ENCODE measurements at places on chromosomes 7 and 10. TPM values are rescaled to one million over a fixed set of nuclear protein-coding genes. Genes with fewer than 3 reads are reported as not detected.

DNA sequence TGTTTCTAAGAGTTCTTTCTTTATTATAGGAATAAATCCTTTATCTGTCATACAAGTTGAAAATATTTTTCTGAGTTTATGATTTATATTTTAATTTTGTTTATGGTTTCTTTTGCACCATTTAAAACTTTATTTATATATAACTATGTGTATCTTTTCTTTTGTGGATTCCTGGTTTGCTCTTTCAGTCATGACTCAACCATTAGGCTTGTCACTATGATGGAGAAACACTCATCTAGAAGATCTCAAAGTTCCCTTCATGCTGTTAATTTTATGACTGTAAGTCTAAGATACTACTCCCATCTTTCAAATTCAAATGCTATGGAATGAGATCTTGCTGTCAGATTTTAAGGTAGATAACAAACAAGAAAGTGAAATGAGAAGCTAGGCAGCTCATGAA lies 199.5 kb downstream of the INHBA start:
- no peak for DNase-seq

The NFE2L3 gene
- total RNA-seq = 80.3 TPM

DNA sequence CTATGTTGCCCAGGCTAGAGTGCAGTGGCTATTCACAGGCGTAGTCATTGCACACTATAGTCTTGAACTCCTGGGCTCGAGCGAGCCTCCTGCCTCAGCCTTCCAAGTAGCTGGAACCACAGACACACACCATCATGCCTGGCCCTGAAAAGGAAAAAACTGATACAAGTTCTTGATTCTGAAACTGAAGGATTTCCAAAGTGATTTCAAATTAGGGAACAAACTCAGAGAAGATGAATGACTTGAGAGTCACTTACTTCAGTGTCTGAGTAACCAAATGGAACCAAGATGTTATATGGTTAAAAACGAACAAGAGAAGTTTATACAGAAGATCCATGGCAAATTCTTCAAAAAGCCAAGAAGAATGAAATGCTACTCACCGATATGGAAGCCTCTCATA lies 14.4 kb downstream of the CWF19L1 start:
- DNase-seq = no peak

DNA sequence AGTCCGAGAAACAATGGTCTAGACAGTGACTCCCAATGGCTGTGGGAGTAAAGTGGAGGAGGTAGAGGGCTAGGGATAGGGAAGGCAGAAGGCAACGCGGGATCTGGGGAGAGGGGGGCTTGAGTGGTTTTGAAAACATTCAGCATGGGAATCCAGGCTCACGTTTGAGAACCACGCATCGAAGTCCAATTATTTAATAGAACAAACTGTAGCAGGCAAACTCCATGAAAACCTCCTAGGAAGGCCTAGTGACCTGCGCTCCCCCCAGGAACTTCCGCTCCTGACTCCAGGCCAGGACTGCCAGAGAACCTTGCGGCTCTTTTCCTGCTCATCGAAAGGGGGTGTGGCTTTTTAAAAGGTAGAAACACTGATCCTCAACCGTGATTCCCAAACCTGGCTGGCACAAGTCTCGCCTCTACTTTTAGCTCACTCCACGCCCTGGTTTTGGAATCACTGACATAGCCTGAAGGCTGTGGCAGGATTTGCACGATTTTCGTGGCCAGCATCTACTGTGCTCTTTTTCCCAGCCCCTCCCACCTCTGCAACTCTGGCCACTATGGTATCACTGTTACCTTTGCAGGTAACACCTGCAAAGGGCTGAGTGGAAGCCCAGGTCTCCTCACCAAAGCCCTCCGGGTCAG lies 43.4 kb downstream of the MYOF start:
- DNase-seq = no peak

DNA sequence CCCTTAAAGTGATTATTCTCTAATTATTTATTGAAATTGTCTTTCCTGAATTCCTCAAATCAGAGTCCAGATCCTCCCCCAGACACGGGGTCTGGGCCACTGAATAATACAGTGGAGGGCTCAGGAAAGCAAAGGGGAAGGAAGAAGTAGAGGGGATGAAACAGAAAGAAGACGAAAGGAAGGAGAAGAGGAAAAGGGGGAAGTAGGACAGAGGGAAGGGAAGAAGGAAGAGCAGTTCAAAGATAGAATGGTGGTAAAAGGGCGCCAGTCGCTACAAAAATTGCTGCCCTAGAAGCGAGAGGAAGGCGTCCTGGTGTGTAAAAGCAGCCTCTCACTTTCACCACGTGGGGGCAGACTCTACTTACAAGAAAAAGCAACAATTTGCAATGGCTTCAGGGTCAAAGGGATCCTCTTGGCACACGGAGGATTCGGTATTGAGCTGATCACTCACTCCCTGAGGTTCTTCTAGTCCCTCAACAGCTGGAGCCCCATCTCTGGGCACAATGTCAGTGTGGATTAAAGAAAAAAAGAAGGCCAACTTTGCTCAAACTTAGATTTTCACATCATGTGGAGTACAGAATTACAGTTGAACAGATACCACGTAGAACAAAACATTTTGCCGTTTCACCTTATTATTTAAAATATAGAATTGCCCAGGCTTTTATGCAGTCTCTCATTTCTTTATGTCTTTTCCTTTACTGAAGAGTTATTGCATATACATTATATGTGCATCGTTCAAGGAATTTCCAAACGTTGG lies 31.4 kb upstream of the NPVF start:
- no peak for DNase-seq

DNA sequence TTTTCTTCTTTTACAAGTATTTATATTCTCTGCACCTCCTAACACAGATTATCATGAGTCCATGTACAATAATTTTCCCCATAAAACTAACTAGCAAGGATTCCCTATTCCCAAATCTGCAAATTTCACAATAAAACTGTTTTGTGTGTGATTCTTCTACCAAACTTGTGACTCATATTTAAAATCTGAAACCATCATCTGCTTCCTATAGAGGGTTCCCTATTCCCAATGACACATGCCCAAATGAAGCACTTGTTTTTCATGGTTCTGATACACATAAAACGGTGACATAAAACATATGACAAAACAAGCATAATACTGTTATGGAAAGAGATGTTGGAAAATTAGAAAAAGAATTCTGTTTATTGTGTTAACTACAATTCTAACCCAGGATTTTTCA lies 657.6 kb downstream of the PARD3 start:
- DNase-seq = no peak

- DNase-seq = no peak
These were observed 18.3 kb downstream of the ARMC3 start for GRCh38 chr10:22945934-22946673.

- no peak for DNase-seq
These were observed 12.8 kb downstream of the MEIG1 start for GRCh38 chr10:14971867-14972448.

DNA sequence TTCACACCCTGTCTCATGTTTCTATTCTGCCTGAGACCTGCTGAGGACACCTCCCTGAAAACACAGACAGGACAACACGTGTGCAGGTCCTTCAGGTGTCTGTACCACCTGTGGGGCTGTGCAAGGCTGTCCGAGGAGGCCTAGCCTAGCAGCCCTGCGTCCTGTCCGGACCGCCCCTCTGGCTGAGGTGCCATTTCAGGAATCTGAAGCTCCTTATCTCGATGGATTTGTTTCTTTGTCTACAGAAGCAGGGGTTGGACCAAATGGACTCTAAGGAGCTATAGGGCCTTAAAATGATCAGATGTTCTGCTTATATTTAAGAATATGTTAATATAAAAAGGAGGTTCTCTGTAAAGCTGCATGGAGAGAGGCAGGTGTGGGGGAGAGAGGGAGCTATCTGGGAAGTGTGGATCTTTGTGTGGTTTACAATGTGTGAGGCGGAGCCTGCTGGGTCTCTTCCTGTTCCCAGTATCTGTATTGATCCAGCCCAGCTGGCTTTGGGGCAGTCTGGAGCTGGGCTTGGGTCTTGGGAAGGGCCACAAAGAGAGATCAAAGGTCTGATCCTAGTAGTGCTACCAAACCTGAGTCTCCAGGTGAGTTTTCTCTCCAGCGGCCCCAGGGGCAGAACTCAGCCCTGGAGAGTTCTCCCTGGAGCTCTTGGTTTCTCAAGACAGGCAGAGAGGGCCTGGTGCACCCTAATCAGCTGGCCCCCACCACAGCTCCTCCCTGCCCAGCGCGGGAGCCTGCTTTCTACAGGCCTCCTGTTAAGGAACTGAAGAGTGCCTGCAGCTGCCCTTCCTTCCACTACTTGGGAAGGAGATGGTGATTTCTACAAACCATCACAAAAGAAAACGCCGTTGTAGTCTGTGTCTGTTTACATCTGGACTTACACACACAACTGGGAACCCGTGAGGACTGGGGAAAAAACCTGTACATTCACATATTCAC lies 3.4 kb upstream of the MNX1 start:
- no peak for DNase-seq

DNA sequence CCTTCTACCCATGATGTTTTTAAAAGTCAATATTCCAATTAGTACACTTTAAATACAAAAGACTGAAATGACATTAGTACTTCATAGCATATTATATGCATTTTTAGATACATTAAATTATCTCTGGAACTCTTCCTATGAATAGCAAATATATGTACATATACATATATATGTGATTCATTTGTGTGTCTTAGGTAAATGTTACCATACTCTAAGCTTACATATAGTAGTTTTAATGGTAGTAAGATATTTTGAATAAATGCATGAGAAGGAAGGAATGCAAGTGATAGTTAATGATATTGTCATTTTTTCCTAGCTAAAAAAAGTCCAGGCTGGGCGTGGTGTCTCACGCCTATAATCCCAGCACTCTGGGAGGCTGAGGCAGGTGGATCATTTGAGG lies 46.0 kb upstream of the CSTF2T start:
- DNase-seq = no peak

The VAX1 gene
- total RNA-seq = not detected

DNA sequence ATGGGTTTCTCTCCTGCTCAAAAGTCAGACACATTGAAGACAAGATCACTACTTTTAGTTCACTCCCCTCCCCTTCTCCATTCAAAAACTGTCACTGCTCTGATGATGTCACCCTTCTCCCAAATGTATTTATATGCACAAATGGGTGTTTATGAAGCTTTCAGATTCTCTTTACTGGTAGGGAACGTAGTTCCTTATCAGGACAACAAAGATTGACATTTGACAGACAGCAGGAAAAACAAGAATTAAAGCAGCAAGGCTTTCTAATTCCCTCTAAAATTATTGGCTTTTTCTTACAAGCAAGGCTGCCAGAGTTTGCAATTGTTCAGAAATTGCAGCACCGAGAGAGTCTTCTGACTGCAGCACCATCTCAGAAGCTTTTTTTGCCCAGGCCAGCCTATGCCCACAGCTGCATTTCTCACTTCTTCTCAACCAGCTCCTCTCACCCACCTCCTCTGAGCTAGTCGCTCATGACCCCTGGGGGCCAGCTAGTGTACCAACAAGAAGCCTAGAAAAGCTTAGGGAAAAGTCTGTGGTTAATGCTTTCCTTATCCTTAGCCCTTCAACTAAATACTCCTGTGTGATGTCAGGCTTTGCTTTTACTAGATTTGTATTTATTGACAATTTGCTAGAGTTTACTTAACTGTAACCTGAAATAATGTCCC lies 265.1 kb downstream of the HTR7 start:
- peak; percentile 9 for DNase-seq

DNA sequence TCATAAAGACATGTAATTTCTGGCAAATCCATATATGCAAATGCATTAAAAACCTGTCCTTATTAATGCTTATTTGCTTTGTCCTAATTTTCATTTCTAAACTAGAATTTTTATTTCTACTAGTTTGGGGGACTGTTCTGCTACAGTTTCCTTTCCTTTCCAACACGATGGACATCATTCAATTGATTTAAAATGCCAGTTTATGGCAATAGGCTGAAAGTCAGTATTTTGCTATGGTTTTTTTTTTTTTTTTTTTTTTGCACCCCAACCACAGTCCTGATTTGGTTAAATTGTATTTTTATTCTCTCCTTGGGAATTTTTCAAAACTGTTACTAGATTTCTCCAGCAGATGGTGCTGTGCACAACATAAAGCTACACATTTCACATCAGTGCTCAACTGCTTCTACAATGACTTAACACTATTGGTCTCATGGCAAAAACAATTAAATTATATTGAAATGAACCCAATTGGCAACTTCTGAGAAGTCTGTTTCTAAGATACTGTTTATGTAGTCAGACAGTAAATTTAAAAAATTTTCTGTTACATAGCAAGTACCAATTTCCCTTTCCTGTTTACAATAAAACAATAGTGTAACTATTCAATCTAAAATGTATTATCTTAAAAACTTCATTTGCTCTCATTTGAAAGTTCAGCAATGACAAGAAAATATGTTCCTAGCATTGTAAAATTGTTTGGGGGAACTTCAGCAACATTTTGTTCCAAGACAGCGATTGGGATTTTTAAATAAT lies 193.8 kb upstream of the CCDC6 start:
- DNase-seq = peak; percentile 57

The SMKR1 gene
- total RNA-seq = 2.0 TPM

DNA sequence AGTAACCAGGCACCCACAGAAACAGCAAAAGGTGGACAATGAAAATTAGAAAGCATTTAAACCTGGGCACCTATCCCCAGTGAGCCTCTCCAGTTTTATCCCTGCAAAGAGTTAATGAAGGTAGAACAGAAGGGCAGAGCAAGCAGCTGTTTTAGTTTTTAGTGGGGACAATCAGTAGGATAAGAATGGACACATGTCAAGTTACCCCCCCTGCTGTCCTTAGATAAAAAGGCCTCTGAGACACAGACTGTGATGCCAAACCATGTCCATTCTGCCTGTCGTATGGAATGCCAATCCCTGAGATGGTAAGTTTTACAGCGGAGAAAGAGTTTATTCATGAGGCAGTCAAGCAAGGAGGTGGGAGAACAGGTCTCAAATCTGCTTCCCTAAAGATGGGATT lies 162.6 kb upstream of the AGR3 start:
- DNase-seq = no peak

DNA sequence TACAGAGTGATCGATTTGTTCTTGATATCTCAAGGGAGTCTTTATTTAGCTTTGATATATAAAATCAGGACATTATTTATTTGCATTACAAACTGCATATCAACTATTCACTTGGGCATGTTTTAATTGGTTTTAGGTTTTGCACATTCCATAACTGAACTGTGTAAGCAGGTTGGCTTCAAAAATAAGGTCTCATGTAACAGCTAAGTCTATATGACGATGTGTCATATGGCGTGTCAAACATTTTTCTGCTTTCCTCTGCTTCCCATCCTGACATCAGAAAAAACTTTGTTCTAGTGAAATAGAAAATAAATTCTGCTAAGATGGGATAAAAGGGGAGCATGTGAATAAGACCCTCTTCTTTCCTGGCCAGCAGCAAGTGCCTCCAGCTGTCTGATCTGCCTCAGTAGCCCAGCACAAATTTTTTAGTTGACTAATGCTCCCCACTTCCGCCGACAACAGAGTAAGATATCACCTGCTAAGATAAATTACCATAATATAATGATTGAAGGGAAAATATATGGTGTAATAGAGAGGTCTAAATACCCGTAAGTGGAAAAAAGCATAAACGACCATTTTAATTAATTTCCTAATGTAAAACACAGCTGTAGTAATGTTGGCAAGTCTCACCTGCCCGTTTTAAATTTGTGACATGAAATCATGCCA lies 180.5 kb downstream of the TAX1BP1 start:
- DNase-seq = no peak

GRCh38 chr10:103612462-103613365 lies 119.2 kb downstream of the NEURL1 start:
- no peak for DNase-seq

The SPDYE5 gene
- not detected for total RNA-seq
